Peyer's patch (tissue), 4 donors: ENCODE measurements at places on chromosomes 5 and 9. TPM values are rescaled to one million over a fixed set of nuclear protein-coding genes. Genes with fewer than 3 reads are reported as not detected.

Gene FCN2
- total RNA-seq, result not detected

Gene GHR
- total RNA-seq, result 5.0 TPM

Gene MEIKIN
- not detected for total RNA-seq

Gene SLC46A2
- not detected for total RNA-seq

Gene GFI1B
- total RNA-seq, result 0.88 TPM

Gene NFX1
- 101 TPM for total RNA-seq

Gene SPAG8
- total RNA-seq, result 0.94 TPM

Gene ITK
- total RNA-seq, result 7.0 TPM

Gene OR1J2
- not detected for total RNA-seq

GRCh38 chr9:9614607-9615006 is 998.2 kb downstream of the PTPRD start:
- H3K27me3 ChIP-seq, result no peaks in the 10 kb centered on the region
- no peak overlapping the region for H3K4me3 ChIP-seq
- no peaks in the 10 kb centered on the region for H3K36me3 ChIP-seq
- no peak for DNase-seq

GRCh38 chr5:79459626-79460025 is 54.3 kb downstream of the HOMER1 start:
- H3K27me3 ChIP-seq, result no peaks in the 10 kb centered on the region
- H3K27ac ChIP-seq, result no peak overlapping the region
- no peaks in the 10 kb centered on the region for H3K36me3 ChIP-seq
- no peak for DNase-seq
- no peak overlapping the region for H3K4me3 ChIP-seq
- H3K4me1 ChIP-seq, result no peaks in the 10 kb centered on the region

GRCh38 chr5:143008809-143009521 is 238.8 kb downstream of the ARHGAP26 start:
- H3K4me3 ChIP-seq, result peak overlapping the region; percentile 20
- DNase-seq, result peak; percentile 79
- H3K27me3 ChIP-seq, result no peaks in the 10 kb centered on the region
- no peak overlapping the region for H3K27ac ChIP-seq
- H3K4me1 ChIP-seq, result no peaks in the 10 kb centered on the region

- H3K27ac ChIP-seq, result no peak overlapping the region
- H3K4me1 ChIP-seq, result no peaks in the 10 kb centered on the region
- no peaks in the 10 kb centered on the region for H3K27me3 ChIP-seq
- no peaks in the 10 kb centered on the region for H3K36me3 ChIP-seq
- DNase-seq, result no peak
- H3K4me3 ChIP-seq, result no peak overlapping the region
These were observed 21.5 kb downstream of the SNAPC3 start for GRCh38 chr9:15444141-15444540.

DNA sequence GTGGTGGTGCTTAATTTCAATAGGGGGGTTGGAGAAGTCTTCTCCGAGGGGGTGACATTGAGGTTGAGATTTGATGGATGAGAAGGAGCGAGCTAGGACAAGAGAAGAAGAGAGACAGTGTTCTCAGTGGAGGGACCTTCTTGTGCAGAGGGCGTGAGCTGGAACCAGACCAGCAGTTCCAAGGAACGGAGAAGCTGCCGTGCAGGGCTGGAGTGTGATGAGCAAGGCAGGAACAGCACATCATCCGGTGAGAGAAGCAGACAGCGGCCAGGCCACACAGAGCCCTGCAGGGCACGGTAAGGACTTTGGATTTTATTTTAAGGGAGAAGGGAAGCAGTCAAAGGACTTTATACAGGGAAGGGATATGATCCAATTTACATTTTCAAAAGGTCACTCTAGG is 206.9 kb downstream of the MELK start:
- H3K4me3 ChIP-seq, result no peak overlapping the region
- no peaks in the 10 kb centered on the region for H3K4me1 ChIP-seq
- H3K27ac ChIP-seq, result no peak overlapping the region
- no peak for DNase-seq
- H3K36me3 ChIP-seq, result no peaks in the 10 kb centered on the region
- no peaks in the 10 kb centered on the region for H3K27me3 ChIP-seq

- H3K4me1 ChIP-seq, result no peaks in the 10 kb centered on the region
- H3K4me3 ChIP-seq, result no peak overlapping the region
These were observed 96.0 kb upstream of the PRRC1 start for GRCh38 chr5:127421471-127421870.

- no peak overlapping the region for H3K27ac ChIP-seq
- H3K27me3 ChIP-seq, result no peaks in the 10 kb centered on the region
- H3K4me1 ChIP-seq, result no peaks in the 10 kb centered on the region
These were observed 284.5 kb downstream of the DEPDC1B start for GRCh38 chr5:60415443-60415842.

GRCh38 chr5:3886524-3887451 is 291.2 kb downstream of the IRX1 start:
- H3K4me3 ChIP-seq, result no peak overlapping the region
- H3K36me3 ChIP-seq, result no peaks in the 10 kb centered on the region
- DNase-seq, result no peak
- H3K27ac ChIP-seq, result no peak overlapping the region
- H3K4me1 ChIP-seq, result no peaks in the 10 kb centered on the region
- no peaks in the 10 kb centered on the region for H3K27me3 ChIP-seq

DNA sequence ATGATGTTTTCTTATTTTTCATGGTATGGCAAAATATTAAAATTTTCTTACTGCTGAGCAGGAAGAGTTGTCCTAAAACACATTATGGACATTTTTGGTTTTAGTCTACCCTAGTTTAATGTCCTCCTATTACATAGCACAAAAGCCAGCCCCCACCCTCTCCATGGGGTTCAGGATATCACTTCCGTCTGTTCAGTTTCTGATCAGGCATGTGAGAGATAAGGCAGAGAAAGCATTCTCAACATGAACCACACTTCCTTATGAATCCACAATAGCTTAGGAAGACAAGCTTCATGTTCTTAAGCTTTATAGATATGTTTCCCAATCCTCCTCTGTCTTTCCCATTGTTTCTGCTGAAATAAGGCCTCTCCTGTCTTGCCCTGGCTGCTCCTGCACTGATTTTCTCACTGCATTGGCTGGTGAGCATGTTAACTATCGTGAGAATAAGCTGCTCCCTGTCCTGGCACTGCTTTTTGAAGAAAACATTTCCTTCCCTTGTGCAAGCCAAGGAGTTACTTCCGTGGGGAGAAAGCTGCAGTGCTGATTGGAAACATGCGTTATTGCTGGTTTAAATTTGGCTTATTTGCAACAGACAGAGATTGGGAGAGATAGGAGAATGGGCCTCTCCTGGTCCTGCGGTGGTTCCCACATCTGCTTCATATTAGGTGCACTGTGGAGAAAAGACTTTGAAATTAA is 260.3 kb upstream of the RPS23 start:
- no peak for DNase-seq
- no peaks in the 10 kb centered on the region for H3K4me1 ChIP-seq
- no peaks in the 10 kb centered on the region for H3K27me3 ChIP-seq
- H3K4me3 ChIP-seq, result no peak overlapping the region

- H3K36me3 ChIP-seq, result no peaks in the 10 kb centered on the region
- no peaks in the 10 kb centered on the region for H3K27me3 ChIP-seq
- DNase-seq, result no peak
- no peak overlapping the region for H3K27ac ChIP-seq
- H3K4me3 ChIP-seq, result peak overlapping the region; percentile 35
- H3K4me1 ChIP-seq, result no peaks in the 10 kb centered on the region
These were observed 45.2 kb downstream of the ANKDD1B start for GRCh38 chr5:75656311-75657003.

DNA sequence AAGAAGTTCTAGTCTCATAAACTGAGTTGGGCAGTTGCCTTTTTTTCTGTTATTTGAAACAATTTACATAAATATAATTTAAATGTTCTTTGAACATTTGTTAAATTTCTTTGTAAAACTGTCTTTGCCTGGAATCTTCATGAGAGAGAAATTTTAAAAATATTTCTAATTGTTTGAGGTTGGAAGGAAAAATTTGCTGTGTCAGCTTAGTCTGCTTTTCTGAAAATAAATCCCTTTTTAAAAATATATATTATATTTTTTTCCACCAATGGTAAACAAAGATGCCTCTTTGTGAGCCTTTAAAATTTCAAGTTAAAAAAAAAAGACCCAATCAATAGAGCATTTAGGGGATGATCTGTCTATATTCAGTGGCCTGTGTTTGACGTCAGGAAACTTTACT is 542.7 kb downstream of the KIF4B start:
- no peaks in the 10 kb centered on the region for H3K27me3 ChIP-seq
- no peak for DNase-seq
- H3K4me1 ChIP-seq, result no peaks in the 10 kb centered on the region

DNA sequence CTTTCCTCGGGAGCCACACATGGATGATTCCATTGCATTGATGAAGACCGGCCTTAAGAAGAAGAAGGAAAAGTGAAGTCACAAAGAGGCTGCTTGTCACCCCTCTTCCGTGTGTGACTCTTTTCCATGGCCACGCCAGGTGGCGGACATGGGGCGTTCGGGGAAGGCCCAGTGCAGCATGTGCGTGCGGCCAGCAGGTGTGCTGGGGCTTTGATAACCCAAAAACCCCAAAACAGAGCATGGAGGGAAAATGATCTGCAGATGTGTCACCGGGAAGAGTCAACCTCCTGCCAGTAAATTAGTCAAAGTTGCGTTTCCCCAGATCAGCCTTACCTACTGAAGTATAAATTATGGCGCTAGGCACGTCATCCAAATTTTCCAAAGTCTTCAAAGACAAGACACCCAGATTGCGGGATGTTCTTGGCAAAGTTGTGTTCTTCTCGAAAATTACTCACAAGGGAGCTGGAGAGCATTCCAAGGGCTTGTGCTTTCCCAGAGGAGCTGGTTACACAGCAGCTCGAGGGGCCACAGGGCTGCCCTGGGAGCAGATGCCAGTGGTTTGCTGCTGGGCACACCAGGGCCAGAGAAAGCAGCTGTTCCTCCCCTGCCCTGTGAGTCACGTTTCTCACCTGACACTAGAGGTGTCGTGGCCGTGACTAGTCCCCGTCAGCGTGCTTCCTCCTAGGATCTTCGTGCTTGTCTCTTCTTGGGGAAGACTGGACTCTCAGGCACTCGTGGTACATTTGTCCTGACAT is 53.9 kb downstream of the IRX2 start:
- no peaks in the 10 kb centered on the region for H3K36me3 ChIP-seq
- no peak overlapping the region for H3K4me3 ChIP-seq
- H3K27ac ChIP-seq, result no peak overlapping the region
- no peaks in the 10 kb centered on the region for H3K4me1 ChIP-seq

GRCh38 chr5:117652958-117653280 is 1078.3 kb upstream of the SEMA6A start:
- no peaks in the 10 kb centered on the region for H3K4me1 ChIP-seq
- no peak overlapping the region for H3K4me3 ChIP-seq
- no peak for DNase-seq

DNA sequence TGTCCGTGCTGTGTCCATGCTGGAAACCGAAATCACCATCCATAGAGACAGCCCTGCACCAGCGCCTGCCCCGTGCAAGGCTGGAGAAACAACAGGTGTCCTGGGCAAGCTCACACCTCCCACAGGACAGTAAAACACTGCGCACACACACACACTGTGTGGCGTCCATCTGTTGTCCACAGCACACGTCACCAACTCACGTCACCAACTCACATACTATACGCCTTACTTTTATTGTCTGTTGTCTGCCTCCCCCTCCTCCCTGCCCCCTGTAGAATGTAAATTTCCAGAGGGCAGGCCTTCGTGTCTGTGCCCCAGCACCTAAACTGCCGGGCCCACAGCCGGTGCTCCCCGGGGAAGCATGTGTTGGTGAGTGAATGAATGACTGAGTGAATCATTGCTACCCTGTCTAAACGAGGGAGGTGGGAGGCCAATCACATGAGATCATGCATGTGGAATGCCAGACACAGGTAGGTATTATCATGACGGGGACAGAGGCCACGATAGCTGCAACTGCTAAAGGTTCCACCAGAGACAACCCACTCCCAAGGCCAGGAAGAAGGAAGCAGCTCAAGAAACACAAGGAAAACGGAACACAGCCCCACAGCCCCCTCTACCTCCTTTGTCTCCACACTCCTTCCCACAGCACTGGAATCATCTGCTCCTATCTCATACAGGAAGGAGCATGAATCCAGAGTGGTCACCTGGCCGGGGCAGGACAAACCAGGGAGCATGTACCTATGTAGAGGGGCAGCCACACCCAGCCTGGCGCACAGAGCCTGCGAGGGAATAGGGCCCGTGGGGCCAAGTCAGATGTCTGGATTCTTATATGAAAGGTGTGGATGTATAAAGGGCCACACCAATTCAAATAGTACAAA is 41.9 kb downstream of the STK10 start:
- no peaks in the 10 kb centered on the region for H3K36me3 ChIP-seq
- H3K27ac ChIP-seq, result no peak overlapping the region
- no peak overlapping the region for H3K4me3 ChIP-seq
- DNase-seq, result no peak

DNA sequence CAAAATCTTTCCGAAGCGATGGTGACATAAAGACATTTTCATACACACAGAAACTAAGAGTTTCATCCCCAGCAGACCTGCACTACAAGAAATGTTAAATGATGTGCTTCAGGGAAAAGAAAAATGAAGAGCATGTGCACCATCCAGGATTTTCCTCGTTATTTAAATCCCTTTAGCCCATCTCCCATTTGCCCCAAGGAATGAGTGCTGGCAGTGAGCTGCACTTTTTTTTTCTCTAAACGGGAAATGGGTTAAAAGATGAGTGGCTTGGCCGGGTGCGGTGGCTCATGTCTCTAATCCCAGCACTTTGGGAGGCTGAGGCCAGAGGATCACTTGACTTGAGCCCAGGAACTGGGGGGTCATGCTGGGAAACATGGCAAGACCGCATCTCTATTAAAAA is 6.8 kb upstream of the LRRC14B start:
- H3K4me3 ChIP-seq, result no peak overlapping the region
- no peaks in the 10 kb centered on the region for H3K36me3 ChIP-seq
- DNase-seq, result no peak
- H3K27ac ChIP-seq, result no peak overlapping the region
- peaks cover 3% of the 10 kb centered on the region for H3K4me1 ChIP-seq

DNA sequence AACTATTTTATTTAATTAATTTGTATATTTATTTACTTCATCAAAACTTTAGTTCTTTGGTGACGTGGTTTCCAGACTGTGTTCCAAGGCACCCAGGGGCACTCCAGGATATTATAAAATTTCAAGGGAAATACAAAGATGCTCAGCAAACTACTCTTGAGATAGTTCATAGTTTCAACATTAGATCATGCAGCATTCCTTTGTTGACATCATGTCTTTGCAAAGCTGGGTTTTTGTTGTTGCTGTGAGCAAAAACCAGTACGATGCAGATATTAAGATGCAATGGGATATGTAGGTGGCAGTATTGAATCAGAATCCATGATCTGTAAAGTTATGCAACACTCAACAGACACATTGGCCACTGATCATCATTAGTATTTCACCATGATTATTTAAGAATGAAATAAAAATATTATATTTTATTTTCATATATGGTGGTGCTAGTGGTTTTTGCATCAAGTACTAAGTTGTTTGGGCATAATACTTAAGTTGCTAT is 219.7 kb downstream of the ADCY2 start:
- no peaks in the 10 kb centered on the region for H3K36me3 ChIP-seq
- H3K4me1 ChIP-seq, result no peaks in the 10 kb centered on the region
- H3K27me3 ChIP-seq, result no peaks in the 10 kb centered on the region
- no peak overlapping the region for H3K27ac ChIP-seq
- no peak for DNase-seq

DNA sequence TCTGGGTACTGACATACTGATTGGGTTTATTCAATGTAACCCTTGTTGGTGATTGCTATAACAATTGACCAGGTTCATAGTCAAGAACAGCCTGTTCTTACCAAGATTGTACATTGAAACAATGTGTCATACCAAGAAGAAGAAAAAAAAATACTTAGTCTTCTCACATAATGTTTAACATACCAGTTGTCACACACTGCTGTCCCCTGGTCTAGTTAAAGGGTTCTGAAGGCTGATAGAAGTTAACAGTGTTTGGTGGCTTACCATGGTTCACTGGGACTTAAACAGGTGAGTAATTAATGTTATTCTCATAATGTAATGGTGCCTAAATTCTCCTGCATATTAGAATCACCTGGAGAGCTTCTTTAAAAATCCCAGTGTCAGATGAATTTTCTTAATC is 18.5 kb upstream of the CDC42SE2 start:
- no peaks in the 10 kb centered on the region for H3K27me3 ChIP-seq
- H3K27ac ChIP-seq, result peak overlapping the region; percentile 80
- H3K36me3 ChIP-seq, result no peaks in the 10 kb centered on the region
- peaks cover 8% of the 10 kb centered on the region for H3K4me1 ChIP-seq
